Adrenal gland (tissue), 19 donors: ENCODE measurements at places on chromosomes 5 and 9. TPM values are rescaled to one million over a fixed set of nuclear protein-coding genes. Genes with fewer than 3 reads are reported as not detected.

Gene FCN2
- total RNA-seq = 24.0 TPM

DNA sequence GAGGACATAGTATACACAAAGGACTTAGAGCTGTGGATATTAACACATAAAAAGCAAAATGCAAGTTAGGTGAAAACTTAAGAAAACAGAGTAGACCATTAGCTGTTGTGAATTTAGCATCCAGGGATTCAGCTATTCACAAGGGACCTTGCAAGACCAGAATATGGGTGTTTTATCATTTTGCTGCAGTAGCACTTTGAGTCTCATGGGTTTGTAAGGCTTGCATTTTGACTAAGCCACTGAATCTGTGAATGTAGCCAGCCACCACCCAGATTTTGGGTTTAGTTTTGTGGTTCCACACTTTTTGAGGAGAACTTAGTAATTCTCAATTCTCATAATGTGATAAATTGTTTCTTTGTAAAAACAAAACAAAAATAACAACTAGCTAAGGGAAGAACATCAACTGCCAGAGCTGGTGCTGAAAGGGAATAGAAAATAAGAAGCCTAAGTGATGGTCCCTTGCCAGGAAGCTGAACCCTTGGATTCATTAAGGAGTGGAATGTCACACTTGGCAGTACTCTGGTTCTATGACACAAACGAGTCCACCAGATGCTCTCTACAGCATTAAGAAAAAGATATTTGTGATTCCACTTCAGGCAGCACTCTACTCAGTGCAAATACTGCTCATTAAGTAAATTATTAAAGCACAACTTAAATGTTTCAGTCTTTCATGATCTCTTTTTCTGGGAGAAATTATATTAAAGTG lies 557.4 kb upstream of the ZNF462 start:
- peak; percentile 22 for DNase-seq

GRCh38 chr5:141598391-141599345 lies 20.1 kb downstream of the DIAPH1 start:
- DNase-seq = no peak

Gene SLC25A48
- not detected for total RNA-seq

Gene IL33
- 18.2 TPM for total RNA-seq

- no peak for DNase-seq
These were observed 56.1 kb downstream of the TSTD2 start for GRCh38 chr9:97577051-97577450.
